ENCODE measurements at places on chromosomes 6 and 20.
A peak's percentile ranks its signal among the peaks of the same experiment; 100 is the strongest.

DNA sequence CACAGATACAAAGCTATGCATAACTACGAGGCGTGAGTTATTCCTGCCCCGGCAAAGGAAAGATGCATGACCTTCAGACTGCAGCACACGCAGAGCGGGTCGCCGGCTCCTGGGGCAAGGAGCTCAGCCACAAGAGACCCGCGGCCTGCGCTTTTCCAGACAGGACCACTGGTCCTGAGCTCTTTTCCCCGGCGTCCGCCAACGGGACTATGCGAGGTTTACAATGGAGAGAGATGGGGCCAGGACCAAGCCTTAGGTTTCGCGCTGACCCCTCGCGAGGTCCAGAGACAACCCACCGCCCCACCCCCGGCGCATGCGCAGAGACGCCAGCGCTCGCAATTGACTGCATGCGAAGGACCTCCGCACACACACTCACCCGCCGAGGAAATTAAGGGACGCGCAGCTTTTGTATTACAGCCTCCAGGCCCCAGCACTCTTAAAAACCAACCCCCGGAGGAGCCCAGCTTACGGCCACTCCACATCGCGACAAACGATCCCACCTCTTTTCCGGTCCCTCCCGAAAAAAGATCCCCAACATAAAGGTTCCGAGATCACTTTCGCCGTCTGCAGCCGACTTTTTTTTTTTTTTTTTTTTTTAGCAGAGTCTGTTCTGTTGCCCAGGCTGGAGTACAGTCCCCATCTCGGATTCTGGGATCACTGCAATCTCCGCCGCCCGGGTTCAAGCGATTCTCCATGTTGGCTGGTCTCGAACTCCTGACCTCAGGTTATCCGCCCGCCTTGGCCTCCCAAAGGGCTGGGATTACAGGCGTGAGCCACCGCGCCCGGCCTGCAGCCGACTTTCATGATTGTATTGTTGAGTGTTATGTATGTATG lies at the start of gene COQ3:
TSS of gene COQ3 (minus strand) at position 498 of the 834 bp plus-strand sequence. CDS start at position 482, 16 bp downstream.
- peak; percentile 61 for DNase-seq

DNA sequence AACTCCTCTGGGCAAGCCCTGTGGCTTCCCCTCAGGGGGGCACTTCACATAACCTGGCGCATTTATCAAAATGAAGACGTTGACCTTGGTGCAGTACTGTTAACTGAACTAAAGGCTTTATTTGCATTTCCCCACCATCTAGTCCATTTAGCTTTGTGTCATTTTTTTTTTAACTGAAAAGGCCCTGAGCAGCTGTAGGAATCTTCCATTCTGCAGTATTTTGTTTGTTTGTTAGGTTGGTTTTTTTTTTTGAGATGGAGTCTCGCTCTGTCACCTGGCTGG lies 10.7 kb downstream of the TMEM181 start:
- no peak for DNase-seq

DNA sequence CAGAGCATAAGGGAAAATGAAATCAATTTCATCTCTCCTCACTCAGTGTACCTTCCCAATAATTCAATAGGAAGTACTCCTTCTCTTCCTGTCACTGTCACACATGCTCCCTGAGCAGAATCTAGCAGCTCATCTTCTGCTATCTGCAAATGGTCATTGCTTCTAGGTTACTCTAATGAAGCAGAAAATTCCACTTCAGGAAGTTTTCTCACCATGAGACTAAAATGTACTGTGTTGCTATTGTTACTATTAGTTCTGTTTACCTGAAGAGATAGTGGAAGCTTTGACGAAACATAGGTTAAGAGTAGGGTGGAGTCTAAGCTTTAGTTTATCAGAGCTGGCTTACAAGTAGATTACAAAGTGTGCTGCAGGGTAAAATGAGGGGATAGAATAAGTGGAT lies 52.8 kb downstream of the RFX6 start:
- DNase-seq = no peak

DNA sequence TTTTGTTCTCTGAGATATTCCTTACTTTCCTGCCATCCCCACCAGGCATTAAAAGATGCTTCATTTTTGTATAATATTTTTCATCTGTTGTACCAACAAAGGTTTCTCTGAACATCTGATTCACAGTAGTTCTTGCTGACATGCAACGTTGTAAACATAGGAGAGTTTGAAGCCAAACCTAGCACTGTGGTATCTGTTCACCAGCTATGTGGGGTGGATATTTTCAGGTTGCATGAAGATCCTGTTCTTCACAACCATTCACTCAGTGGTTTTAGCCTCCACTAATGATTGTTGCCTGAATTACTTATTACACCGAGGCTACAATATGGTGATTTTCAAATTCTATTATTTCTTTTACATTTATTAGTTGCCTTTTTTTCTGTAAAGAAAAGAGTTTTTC lies 56.5 kb downstream of the EYA4 start:
- DNase-seq = no peak

DNA sequence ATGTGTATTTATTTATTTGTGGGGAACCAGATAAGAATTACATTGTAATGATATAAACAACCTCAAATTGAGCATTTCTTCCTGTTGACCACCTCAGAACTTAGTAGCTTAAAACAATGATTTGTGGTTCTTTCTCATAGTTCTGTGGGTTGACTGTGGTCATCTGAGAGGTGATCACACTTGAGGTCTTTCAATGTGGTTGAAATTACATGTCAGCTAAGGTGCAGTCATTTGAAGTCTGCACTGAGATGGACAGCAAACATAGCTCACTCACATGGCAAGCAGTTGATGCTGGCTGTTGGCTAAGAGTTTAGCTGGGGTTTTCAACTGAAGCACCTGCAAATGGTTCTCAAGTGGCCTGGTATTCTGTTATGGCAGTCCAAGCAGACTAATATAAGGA lies 436.7 kb upstream of the MAP3K7 start:
- DNase-seq = no peak

DNA sequence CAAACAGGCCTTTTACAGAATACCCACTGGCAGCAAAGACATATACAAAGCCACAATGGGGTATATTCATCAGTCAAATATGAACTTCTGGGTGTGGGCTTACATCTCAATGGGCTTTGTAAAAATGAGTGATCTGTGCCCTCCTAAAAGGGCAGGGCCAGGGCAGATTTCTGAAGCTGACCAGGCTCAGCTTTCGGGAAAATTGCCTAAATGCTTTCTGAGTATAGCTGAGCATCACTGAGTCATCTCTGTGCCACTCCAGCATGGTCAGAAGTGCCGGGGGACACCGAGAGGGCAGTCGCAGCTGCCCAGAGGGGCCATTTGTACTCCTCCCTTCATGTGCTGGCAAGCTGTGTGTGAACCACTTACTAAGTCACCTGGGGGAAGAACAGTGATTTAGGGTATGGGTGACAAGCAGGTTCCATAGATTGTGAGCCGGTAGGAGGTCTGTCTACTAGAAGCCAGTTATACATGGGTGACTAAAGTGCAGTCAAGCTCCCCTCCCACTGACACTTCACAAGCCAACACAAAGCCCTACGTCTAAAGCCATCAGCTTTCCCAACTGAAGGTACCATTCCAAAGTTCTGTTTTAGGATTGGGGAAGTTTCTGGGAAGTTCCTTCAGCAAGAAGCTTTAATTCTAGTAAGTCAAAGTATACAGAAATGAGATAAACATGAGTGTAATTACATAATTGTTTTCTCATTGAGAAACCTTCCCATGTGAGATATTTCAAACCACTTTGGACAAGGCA lies 147.6 kb upstream of the TAB2 start:
- DNase-seq = no peak

GRCh38 chr6:39330057-39330456 lies 7.6 kb upstream of the KCNK16 start:
- DNase-seq = no peak

DNA sequence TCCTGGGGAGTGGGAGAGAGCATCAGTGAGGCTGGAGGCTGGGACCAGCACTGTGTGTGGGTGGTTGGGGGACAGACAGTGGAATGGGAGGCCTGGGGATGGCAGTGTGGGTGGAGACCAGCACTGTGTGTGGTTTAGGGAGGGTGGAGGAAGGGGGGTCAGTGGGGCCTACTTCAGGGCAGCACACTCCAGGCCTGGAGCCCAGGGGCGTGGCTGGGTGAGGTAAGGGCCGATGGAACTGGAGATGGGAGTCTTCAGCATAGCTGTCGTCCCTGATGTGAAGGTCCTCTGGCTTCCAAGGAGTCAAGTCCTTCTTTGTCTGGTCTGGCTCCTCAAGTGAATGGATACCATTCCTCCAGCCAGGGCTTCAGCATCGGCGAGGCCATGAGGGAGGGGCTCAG lies 18.6 kb downstream of the KCNK17 start:
- no peak for DNase-seq

DNA sequence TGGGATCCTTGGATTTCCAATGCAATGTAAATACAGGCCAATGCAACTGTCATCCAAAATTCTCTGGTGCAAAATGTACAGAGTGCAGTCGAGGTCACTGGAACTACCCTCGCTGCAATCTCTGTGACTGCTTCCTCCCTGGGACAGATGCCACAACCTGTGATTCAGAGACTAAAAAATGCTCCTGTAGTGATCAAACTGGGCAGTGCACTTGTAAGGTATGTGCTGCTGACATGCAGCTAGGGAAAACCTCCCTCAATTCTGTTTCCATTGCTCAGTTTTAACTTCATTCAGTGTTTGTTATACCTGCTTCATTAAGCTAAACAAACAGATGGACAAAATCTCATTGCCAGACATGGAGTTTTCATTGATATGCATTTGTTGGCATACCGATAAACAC lies 397.1 kb downstream of the ARHGAP18 start:
- no peak for DNase-seq

GRCh38 chr6:157229132-157229618 lies 94.1 kb downstream of the TMEM242 start:
- DNase-seq = peak; percentile 32

- DNase-seq = no peak
These were observed 44.0 kb downstream of the GABRR2 start for GRCh38 chr6:89270951-89271721.

DNA sequence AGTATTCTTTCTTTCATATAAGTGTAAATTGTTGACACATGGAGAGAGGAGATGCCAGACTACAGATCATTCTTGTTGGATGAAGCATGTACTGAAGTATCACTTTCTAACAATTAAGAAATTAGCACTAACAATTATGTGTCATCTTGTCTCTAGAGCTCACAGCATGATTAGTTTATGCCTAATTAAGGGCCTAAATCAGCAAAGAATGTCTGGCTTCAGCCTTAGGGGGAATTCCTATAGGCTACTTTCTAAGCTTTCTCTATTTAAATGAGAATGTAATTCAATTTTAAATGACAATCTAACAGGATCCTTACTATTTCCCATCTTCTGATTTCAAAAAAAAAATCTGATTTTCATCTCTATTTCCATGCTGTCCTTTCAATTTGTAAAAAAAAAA lies 371.0 kb downstream of the EPHA7 start:
- DNase-seq = no peak

GRCh38 chr6:123316733-123317323 lies 319.9 kb downstream of the TRDN start:
- DNase-seq = no peak

- peak; percentile 100 for DNase-seq
These were observed at the start of gene NFYA for GRCh38 chr6:41072836-41073202. TSS of gene NFYA (plus strand) at chr6:41072974. CDS start at chr6:41079090, 6,116 bp downstream.

DNA sequence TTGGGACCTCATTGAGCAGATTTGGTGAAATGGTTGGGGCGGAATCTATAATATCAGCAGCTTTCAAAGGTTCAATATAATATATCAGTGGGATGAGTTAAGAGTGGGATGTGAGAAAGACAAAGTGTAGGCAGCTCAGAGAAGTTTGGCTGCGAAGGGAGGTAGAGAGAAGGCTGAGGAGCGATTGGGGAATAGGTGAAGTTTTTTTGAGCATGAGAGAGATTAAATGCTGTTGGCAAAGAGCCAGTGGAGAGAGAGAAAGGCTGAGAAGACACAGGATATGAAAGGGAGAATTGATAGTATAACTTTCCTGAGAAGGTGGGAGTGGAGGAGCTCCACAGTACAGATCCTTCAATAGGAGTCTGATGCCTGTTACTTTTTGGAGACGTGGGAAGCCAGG lies 12.1 kb upstream of the SERINC3 start:
- DNase-seq = no peak

GRCh38 chr20:51802170-51802751 lies at the start of gene SALL4:
TSS of gene SALL4 (minus strand) at chr20:51802521. CDS start at chr20:51802408, 113 bp downstream.
- no peak for DNase-seq

DNA sequence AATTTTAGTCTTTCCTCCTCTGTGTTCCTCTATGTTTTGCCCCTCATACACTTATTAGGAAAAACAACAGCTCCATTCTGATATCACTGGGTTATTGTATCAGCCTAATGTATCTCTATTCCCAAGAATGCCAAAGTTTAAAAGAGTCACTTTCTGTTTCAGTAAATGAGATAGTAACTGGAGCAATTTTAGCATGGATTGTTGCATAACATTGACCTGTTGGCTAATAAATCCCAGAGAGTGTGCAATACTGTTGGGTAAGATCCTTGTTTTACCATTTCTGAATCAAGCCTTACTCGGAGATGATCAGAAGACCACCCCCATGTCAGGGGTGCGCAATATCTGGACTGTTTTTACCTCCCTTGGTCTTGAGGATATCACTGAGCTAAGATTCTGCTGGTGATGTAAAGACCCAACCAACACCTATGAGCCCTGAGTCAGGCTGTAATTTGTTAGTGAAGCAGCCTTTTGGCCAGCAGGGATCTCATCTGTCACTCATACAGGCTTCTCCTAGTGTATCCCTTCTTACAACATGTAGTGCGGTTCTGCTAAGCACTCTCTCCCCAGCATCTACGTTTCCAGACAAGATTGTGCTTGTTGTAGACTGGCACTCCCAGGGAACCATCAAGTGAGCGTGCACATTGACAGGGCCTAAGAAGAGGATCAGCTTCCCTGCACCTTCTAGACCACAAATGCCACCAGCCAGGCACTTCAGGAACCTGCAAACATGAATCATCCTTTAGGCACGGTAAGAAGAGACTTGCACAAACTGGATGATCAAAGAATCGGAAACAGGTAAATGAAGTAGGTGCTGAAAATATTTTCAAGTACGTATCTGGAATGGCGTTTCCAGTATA lies 11.5 kb upstream of the IPCEF1 start:
- DNase-seq = no peak

DNA sequence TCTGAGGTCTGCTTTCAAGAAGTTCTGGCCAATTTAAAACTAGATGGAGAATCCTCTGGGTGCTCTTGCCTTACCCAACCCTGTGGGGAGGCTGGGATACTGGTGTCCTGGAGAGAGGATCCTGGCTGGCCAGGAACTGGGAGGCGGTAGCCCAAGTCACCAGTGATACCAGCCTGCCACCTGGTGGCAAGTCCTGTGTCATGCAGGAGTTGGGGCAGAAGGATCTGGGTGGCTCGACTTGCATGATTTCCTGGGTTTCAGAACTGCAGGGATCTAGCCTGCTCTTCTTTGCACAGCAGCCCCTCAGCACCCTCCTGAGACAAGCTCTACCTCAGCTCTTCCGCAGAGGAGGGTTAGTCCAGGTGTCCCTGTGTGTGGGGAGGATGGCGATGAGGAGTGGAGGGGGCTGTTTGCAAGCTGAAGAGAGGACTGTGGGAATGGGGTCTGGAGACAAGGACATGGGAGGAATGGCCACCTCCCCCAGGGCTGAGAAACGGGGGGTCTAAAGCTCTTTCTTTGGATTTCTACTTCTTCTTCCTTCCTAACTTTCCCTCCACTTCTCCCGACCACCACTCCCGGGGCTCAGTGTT lies 4.2 kb downstream of the KCNK17 start:
- DNase-seq = peak; percentile 60

- DNase-seq = no peak
These were observed 435 bp downstream of the DLK2 start for GRCh38 chr6:43454696-43455530.

- no peak for DNase-seq
These were observed 40.3 kb downstream of the FYN start for GRCh38 chr6:111832833-111833418.

GRCh38 chr20:43993560-43993959 lies 78.9 kb downstream of the TOX2 start:
- DNase-seq = no peak

Data from NCI-H2081 (cell line).